ENCODE measurements at places on chromosomes 16 and 17.

- DNase-seq: no peak
Observed at GRCh38 chr16:12757546-12757945, 46.1 kb downstream of the CPPED1 start.

GRCh38 chr17:6435968-6436367 is 1.0 kb upstream of the AIPL1 start:
- DNase-seq: peak; percentile 30

DNA sequence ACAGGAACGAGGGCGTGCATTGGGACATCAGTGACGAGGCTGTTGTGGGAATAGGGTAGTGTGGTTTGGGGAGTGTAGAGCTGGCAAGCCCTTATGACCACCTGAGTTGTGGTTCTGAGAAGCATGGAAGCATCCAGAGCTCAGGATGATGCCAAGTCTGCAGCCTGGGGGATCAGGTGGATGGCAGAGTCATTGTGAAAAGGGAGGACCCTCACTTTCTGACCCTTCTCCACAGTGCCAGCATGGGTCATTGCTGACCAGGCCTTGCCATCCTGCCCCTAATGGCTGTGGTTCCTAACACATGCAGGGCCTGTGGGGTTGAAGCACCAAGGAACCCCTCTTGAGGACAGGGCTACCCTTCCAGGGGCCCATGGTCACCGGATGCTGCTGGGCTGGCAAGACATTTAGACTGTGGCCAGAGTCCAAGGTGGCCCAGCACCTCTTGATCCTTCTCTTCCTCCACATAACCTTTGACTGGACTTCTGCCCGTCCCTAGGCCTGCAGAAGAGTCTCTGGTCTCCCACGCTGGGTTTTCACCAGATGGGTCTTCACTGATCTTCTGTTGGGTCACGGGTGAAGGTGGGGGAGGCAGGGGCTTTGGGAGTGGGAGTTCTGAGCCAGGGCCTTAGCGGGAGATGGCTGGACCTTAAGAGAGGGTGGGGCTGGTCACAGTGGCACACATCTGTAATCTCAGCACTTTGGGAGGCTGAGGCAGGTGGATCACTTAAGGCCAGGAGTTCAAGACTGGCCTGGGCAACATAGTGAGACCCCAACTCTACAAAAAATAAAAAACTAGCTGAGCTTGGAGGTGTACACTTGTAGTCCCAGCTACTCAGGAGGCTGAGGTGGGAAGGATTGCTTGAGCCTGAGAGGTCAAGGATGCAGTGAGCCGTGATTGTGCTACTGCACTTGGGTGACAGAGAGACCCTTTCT is 2.0 kb upstream of the PLA2G15 start:
- DNase-seq: no peak

DNA sequence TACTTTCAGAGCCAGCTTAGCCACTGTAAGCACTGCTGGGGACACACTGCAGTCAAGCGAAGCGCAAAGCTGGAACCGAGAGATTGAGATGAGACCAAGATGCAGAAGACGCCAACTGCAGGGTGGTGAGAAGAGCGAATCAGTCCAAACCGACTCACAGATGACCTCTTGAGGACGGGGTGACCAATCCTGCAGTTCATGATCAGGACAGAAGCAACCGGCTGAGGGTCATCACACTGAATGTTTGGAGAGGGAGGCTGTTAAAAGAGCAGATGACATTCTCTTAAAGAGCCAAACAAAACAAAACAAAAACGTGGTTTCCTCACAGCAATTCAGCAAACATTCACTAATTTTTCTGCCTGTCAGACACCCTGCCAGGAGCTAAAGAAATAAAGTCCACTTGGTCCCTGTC is 8.5 kb downstream of the HASPIN start:
- DNase-seq: no peak

- no peak for DNase-seq
Observed at GRCh38 chr17:12973496-12974004, 44.3 kb downstream of the ELAC2 start.

DNA sequence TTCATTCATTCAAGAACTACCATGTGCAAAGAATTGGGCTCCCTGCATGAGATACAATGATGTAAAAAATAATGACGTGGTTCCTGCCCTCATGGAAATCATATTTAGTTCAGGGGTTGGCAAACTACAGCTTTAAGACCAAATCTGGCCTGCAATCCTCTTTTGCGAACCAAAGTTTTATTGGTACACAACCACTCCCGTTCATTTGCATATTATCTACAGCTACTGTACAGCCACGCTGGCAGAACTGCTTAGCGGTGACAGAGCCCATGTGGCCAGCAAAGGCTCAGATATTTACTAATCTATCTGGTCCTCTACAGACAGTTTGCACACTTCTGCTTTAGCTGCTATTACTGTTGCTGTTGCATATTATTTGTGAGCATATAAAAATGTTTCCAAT is 167.7 kb downstream of the XYLT1 start:
- no peak for DNase-seq

GRCh38 chr17:72136692-72137091 is 15.9 kb downstream of the SOX9 start:
- no peak for DNase-seq

DNA sequence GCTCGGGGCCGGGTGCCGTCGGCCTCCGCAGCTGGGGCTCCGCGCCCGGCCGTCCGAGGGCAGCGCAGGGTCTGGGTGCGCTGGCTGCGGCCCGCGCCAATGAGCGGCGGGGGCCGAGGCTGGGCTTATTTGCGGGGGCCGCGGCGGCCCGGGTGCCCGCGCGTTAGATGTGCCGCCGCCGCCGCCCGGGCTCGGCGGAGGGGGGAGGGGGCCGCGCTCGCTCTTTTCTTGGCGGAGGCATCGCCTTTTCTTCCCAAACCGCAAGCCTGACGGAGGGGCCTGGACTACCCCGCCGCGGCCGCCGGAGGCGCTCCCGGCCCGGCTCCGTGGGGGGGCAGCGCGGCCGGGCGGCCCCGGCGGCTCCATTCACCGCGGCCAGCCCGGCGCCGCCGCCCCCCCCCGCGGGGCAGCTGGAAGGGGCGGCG is at the start of gene NOTUM:
Gene NOTUM, minus strand, starts transcription at position 101 of the 425 bp plus-strand sequence. CDS start 278 bp downstream, outside the sequence.
- DNase-seq: no peak

DNA sequence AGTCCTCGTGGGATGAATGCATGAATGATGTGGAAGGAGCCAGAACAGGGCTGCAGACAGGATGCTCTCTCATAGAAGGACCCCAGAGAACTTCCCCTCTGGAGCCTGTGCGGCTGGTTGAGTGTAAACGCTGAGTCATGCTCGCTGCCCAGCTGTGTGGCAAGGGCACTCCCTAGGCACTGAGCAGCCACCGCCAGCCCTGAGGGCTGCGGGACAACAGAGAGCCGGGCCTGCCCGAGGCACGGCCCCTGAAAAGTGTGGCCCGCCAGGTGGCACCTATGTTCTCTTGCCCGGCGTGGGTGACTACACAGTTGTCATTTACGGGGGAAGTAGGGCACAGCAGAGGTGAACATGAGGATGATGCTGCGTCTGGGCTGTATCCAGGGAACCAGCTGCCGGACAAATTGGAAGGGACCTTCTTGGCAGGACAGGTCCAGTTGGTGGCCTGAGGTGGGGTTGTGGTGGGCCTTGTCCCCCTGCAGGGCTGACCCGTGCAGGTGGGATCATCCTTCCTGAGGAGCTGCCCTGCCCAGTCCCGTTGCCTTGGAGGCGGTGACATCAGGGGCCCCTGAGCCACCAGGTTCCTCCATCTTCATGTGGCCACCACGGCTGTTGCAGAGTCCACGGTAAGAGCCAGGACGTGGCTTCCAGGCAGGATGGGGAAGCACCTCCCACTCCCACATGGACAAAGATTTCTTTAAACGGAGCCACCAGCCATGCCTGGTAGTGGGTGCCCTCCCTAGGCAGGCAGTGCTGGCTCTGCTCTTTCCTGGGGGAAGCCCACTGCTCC is 94.8 kb upstream of the CBX4 start:
- DNase-seq: no peak

GRCh38 chr17:47807421-47807820 is 14.2 kb downstream of the OSBPL7 start:
- DNase-seq: no peak

DNA sequence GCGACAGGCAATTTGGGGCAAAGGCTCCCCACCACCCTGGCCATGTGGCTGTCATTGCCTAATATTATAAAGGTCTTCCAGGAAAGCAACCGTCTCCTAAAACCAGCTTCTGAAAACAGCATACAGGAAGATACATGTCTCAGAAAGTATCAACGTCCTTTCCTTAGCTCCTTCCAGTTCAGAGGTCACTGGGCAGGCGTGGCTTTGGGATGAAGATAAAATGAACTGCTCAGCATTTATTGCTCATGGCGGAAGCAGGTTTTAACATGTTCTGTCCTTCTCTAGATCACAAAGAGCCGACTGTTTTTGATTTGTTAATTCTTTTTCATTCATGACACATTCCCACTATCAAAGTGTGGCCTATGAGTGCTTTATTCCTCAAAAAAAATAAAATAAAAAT is 8.0 kb downstream of the CFAP20 start:
- DNase-seq: no peak

- no peak for DNase-seq
Observed at GRCh38 chr16:30766933-30767284, 4.8 kb downstream of the RNF40 start.

- DNase-seq: peak; percentile 53
Observed at GRCh38 chr17:66373944-66374817, 71.8 kb downstream of the PRKCA start.

DNA sequence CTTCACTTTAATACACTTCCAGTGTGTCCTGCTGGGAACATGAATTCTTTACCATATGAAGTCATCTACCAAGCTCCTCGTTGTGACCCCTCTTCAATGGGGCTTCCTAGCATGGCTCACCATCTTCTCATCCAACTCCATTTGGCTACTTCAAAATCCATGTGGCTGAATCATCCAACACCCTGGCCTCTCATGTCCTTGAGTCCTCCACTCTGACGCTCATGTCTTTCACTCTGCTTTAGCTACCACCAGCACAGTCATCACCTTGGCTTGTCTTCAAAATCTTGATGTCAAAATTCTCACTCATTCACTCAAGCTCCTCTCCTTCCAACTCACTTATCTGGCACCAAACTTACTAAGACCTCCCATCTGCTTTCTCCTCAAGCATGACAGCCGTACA is 35.8 kb downstream of the AMFR start:
- no peak for DNase-seq

DNA sequence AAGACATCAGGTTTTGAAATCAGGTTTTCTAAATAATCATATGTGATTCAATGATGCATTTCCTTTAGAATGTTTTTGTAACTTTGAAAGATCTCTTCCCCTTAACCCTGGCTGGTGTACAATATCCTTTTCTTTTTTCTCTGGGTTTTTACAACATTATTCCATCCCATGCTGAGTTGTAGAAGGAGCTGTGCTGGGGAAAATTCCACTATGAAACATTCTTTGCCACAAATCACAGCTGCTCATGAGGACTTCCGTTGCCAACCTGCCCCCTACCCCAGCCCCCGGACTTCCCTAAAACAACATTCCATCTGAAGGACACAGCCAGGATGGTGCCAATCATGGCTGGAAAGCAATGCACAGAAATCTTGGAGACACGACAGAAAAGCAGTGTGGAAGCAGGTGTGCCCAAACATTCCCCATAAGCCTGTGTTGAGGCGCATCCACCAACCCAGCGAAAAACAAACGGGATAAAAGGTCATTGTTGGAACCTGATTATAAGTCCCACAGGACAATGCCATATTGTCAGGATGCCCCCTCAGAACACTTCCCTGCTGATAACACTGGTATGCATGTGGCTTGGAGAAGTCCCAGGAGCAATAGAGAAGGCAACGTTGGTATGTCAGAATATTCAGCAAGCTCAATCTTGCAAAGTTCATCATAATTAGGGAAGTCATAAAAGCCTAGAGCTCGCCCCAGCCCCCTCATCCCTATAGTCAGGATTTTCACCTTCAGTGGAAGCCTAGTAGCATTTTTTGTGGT is 475.0 kb downstream of the HS3ST3B1 start:
- DNase-seq: no peak

- no peak for DNase-seq
Observed at GRCh38 chr16:4894276-4895150, 42.4 kb downstream of the PPL start.

- DNase-seq: no peak
Observed at GRCh38 chr16:24685539-24686432, 43.7 kb upstream of the TNRC6A start.

DNA sequence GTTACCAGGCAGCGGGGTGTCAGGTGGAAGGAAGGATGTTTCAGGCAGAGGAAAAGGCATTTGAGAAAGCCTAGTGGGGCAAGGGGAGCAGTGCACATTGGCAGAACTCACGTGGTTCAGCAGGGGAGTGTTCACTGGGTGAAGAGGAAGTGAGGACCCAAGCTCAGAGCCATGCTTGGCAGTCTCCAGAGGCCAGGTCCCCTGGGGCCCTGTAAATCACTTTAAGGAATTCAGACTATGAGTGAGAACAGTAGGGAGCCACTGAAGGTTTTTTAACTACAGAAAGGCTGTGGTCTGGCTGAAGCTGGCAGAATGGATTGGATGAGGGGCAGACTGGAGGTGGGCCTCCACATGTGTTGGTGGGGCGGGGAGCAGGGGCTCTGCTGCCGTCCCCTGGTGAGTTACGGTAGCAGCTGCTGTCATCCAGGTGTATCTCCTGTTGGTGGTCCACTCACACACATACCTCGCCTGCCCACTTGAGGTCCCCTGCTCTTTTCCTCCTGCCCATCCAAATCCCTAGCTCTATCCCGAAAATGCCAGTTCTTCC is 5.1 kb downstream of the CLEC16A start:
- DNase-seq: no peak

DNA sequence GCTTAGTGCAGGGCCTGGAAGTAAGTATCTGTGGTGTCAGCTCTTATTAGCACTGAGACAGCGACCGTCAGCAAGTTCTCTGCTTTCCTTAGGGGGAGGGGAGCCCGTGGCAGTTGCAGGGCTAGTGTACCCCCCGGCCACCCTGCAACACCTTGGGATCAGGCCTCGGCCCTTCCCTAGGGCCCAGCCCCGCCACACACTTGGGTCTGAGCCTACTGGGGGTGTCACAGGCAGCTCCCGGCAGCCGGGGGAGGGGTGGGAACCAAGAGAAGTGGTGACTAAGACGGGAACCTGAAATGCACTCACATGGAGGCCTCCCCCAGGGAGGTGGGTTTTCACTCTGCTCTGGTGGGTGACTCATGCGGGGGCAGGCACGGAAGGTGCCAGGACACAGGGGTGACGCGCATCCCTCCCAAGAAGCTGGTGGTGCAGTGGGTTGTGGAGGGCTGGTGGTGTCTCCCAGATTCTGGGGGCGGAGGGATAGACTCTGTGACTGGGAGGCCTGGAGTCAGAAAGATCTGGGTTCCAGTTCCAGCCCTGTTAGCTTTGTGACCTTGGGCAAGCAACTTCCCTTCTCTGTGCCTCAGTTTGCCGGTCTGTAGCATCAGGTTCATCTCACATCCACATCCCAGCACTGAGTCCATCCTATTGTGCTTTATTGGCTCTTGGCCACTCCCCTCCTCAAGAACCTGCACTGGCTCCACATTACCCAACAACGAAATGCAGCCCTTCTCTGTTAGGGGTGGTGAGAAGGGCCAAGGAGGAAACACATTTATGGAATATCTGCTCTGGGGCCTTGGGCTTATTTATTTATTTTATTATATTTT is 44.5 kb downstream of the LAT start:
- DNase-seq: peak; percentile 74

Data from stimulated activated CD8-positive, alpha-beta memory T cell treated with anti-CD3 and anti-CD28 coated beads, Interleukin-7, amount 100 ng/mL, for 24 hours (primary cell).